ENCODE measurements at places on chromosomes 5 and 9.

GRCh38 chr5:9617221-9617620 lies 12.9 kb downstream of the TAS2R1 start:
- no peak for DNase-seq

- DNase-seq: no peak
Observed at GRCh38 chr5:92594031-92594430, 987.0 kb downstream of the NR2F1-AS1 start.

- DNase-seq: no peak
Observed at GRCh38 chr9:37676411-37676830, 25.7 kb downstream of the FRMPD1 start.

GRCh38 chr9:111985315-111985714 lies 88.7 kb downstream of the UGCG start:
- DNase-seq: no peak

DNA sequence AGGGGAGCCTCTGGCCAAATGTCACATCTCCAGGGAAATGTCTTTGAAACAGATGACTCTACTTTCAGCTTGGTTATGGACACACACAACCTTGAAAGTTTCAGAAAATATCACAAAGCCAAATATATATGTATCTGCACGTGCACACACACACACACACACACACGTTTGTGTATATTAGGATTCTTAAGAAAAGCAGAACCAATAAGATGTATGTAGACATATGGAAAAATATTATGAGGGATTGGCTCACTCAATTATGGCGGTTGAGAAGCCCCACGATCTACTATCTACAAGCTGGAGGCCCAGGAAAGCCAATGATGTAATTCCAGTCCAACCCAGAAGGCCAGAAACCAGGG lies 194.9 kb downstream of the PALM2AKAP2 start:
- DNase-seq: no peak

- DNase-seq: no peak
Observed at GRCh38 chr5:35736280-35736679, 118.6 kb downstream of the SPEF2 start.

GRCh38 chr5:156378159-156378558 lies 51.2 kb downstream of the SGCD start:
- DNase-seq: no peak

- DNase-seq: no peak
Observed at GRCh38 chr5:158410976-158411375, 552.0 kb upstream of the CLINT1 start.

GRCh38 chr9:7104625-7105024 lies 346.9 kb downstream of the KDM4C start:
- DNase-seq: no peak

- no peak for DNase-seq
Observed at GRCh38 chr9:136090056-136090735, 4.9 kb downstream of the NACC2 start.

GRCh38 chr5:80403782-80404181 lies 4.1 kb upstream of the ZFYVE16 start:
- no peak for DNase-seq

GRCh38 chr9:88460587-88461332 lies 72.5 kb downstream of the SPIN1 start:
- DNase-seq: no peak

GRCh38 chr5:16961131-16961530 lies 25.0 kb upstream of the MYO10 start:
- no peak for DNase-seq

GRCh38 chr5:142529626-142530278 lies 156.1 kb downstream of the FGF1 start:
- DNase-seq: no peak

Data from stimulated activated CD8-positive, alpha-beta memory T cell treated with anti-CD3 and anti-CD28 coated beads, Interleukin-4, amount 100 ng/mL, for 4 hours (primary cell).